PC-9 (cell line): ENCODE measurements at places on chromosomes 5 and 9.

GRCh38 chr5:137312011-137312410 lies 187.1 kb downstream of the SPOCK1 start:
- no peak for DNase-seq

- no peak for DNase-seq
Measured at GRCh38 chr9:86589273-86589672, 235.1 kb upstream of the TUT7 start.

GRCh38 chr9:126745574-126746411 lies 59.0 kb upstream of the ZBTB43 start:
- DNase-seq = no peak

GRCh38 chr9:108347463-108348188 lies 508.2 kb downstream of the ACTL7B start:
- no peak for DNase-seq

DNA sequence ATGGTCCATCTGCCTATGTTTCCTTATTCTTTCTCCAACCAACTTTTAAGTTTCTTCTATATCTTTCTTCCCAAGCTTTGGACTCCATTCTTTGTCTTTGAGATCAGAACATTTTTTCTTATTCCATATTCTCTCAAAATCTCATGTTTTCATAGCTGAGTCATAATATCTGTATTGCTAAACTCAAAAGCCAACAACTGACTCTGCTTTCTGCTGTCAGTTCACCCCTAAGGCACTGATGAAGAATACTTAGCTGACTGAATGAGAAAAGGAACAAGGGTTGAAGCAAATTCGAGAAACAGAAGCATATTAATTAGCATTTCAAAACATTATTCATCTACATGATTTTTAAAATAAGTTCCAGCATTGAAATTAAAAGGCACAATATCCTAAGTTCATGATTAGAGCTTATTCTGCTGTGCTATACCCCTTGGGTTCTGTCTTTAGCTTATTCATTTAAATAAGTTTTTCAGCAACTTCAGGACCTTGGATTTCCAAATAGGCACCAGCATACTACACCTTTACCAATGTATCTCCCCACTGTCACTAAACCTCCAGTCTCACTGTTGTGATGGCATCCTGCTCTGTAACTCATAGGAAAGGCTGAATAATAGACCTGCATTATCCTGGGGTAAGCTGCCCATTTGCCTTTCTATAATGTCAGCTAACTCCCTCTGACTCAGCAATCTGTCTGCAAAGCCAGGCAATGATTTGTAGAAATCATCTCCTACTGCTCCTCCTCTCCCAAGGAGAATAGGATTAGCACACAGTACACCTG lies 49.9 kb upstream of the C5orf46 start:
- DNase-seq = no peak

- no peak for DNase-seq
Measured at GRCh38 chr9:91915524-91916263, 34.3 kb downstream of the ROR2 start.
